Naive thymus-derived CD8-positive, alpha-beta T cell (primary cell): ENCODE measurements at places on chromosomes 7 and 10. TPM values are rescaled to one million over a fixed set of nuclear protein-coding genes. Genes with fewer than 3 reads are reported as not detected.

DNA sequence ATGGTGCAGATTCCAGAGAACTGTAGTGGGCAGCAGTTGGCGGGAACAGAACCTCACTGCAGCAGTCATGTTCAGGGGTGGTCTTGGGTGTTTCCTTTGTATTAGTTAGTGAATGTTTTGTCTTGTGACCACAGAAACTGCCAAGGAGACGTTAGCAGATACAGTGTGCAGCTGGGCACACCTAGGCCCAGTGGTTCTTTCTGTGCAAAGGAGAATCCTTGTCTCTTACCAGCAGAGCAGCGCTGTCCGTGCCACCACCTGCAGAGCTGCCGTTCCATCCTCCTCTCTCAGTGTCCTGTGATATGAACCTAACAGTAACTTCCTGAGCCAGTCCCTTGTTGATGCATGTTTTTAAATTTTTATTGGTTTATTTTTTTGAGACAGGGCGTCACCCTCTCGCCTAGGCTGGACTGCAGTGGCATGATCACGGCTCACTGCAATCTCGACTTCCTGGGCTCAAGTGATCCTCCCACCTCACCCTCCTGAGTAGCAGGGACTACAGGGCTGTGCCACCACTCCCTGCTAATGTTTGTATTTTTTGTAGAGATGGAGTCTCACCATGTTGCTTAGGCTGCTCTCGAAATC is 60.6 kb downstream of the WDR37 start:
- H3K27me3 ChIP-seq: no peaks in the 10 kb centered on the region
- DNase-seq: no peak
- H3K4me1 ChIP-seq: peaks cover 39% of the 10 kb centered on the region
- H3K4me3 ChIP-seq: no peak overlapping the region
- peak overlapping the region; percentile 83 for H3K27ac ChIP-seq

DNA sequence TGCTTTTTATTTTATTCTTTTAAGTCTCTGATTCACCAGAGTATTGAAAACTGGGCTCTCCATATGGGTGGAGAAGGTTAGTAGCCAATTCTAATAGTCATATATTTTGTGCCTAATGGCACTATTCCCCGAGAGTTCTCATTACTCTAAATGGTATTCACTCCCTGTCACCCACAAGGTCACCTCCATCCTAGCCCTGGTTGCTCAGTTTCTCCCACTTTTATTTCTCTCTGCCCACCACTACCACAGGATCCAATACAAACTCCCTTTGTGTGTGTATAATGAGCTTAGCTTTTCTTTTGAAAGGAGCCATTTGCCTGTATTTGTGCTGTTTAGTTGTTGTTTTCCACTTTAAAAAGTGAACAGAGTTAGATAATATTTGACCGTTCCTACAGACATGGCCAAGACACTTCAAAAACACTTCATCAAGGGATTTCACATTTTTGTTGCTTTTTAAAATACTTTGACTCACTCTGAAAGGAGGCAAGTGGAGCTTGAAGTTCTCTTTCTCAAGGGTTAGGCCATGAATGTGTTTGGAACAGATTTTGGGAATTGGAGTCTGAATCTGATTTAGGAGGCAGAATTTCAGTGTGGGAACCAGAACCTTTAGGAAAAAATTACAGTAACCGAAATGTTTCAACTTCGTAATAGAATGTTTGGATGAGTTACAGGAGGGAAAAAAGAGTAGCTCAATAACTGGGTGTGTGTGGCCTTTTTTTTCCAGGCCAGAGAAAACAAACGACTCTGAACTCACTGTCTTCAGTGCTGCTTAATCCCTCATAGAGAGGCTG is 321.3 kb downstream of the BICC1 start:
- no peaks in the 10 kb centered on the region for H3K36me3 ChIP-seq
- H3K27ac ChIP-seq: no peak overlapping the region
- H3K27me3 ChIP-seq: peaks cover 4% of the 10 kb centered on the region
- H3K4me1 ChIP-seq: no peaks in the 10 kb centered on the region
- H3K4me3 ChIP-seq: no peak overlapping the region

Gene SLC13A4
- not detected for total RNA-seq

- no peak overlapping the region for H3K4me3 ChIP-seq
- H3K36me3 ChIP-seq: peaks cover 9% of the 10 kb centered on the region
- H3K27me3 ChIP-seq: no peaks in the 10 kb centered on the region
- no peaks in the 10 kb centered on the region for H3K4me1 ChIP-seq
- H3K27ac ChIP-seq: no peak overlapping the region
- DNase-seq: no peak
These were observed 337.6 kb upstream of the CHRM2 start for GRCh38 chr7:136530831-136531230.

Gene MKI67
- 0.08 TPM for total RNA-seq

Gene FRMD4A
- total RNA-seq: 0.31 TPM

DNA sequence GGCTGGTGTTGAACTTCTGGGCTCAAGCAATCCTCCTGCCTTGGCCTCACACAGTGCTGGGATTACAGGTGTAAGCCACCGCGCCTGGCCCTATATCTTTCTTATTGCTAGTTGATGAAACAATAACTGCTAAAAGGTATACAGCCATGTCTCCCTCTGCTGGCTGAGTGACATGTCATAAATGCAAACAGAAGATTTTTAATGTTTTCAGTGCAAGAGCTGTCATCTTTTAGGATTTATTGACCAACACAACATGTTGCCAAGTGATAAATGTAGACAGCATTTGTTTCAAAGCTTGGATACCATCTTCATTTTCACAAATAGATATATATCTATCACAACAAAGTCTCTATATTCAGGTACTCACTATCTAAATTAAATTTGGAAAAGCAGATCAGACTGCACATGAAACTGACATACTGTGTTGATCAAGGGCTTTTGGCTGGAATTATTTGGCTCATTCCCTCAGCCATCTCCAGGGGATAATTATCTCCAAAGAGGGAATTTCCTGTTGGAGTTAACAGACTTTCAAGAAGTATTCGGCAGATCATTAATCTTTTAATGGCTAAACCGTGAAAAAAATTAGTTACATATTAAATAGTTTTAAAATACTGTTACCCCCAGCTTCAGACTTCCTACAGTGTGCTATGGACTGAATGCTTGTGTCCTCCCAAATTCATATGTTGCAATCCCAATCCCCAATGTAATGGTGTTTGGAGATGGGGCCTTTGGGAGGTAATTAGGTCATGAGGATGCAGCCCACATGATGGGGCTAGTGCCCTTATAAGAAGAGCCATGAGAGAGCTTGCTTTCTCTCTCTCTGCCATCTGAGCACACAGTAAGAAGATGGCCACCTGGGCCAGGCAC is 41.3 kb upstream of the SRPK2 start:
- H3K27ac ChIP-seq: no peak overlapping the region
- H3K4me3 ChIP-seq: no peak overlapping the region
- H3K4me1 ChIP-seq: peaks cover 3% of the 10 kb centered on the region
- DNase-seq: peak; percentile 36
- H3K27me3 ChIP-seq: no peaks in the 10 kb centered on the region

- no peak overlapping the region for H3K4me3 ChIP-seq
- no peaks in the 10 kb centered on the region for H3K36me3 ChIP-seq
- H3K4me1 ChIP-seq: peaks cover 10% of the 10 kb centered on the region
- DNase-seq: no peak
- no peak overlapping the region for H3K27ac ChIP-seq
- H3K27me3 ChIP-seq: no peaks in the 10 kb centered on the region
These were observed 111.2 kb downstream of the EEPD1 start for GRCh38 chr7:36264123-36264801.

Gene ADARB2
- not detected for total RNA-seq

- no peaks in the 10 kb centered on the region for H3K36me3 ChIP-seq
- no peak overlapping the region for H3K4me3 ChIP-seq
- no peak for DNase-seq
These were observed 43.8 kb downstream of the ITIH5 start for GRCh38 chr10:7622969-7623368.
